ENCODE measurements at places on chromosomes 2 and 18.

GRCh38 chr18:55088000-55088401, 128.7 kb upstream of the CCDC68 start:
- no peak for DNase-seq

DNA sequence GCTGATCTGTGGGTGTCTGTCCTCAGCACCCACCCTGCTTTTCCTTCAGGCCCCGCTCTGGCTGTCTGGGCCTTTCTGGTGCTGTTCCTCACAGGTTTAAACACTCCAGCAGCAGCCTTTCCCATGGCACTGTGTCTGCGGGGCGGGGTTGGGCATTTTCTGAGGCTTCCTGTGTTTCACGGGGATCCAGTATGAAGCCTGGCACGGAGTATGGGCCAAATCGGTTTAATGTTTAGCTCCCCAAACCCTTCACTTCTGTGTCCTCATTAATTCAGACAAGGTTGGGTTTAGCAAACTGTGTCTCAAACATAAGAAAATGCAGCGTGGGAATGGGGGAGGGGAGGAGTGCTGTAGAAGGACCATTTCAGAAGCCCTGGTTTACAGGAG, 44.9 kb downstream of the HPCAL1 start:
- no peak for DNase-seq

GRCh38 chr18:74163019-74163660, 14.8 kb downstream of the TIMM21 start:
- no peak for DNase-seq

- no peak for DNase-seq
These were observed 496 bp downstream of the SUCLG1 start for GRCh38 chr2:84458551-84459017.

GRCh38 chr2:29220506-29221270, 105.5 kb downstream of the CLIP4 start:
- DNase-seq = no peak

DNA sequence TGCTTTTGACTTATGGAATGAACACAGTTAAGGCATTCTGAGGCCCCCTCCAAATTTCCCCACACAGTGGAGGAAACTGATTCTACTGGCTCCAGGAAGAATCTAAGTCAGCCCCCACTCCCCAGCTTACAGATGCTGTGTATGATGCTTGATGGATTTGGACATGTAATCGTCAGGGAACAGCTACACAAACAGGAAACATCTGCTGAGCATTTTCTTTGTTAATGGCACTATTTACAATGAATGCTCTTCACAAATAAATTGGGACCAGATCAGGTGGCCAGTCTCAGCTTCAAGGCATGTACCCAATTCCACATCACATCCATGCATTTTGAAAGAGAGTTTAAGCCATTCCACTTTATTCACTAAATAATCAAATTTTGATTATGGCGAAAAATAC, 562.3 kb downstream of the SOX11 start:
- DNase-seq = no peak

DNA sequence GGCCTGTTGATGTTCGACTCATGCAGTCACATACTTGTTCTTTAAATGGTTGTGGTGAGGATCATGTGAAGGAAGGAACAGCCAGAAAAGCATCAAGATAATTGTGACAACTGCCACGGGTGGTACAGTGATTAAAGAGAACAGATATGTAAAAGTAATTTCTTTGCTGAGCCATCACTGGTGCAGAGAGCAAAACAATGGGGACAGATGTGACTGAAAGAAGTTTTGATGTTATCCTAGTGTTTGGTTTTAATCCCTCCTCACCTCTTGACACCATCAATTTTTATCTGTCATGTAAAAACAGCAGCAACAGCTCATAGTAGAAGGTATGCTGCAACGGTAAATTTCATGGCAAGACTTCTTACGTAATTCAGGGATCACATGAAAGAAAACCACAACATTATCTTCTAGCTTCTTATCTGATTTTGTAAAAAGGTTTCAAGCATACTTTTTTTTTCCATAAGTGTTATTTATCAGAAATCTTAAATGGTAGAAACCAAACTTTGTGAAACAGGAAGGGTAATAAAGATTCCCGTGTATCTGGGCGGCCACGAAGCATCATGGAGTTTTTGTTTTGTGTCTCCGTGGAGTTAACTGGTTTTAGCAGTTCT, 65.2 kb downstream of the PLCL1 start:
- no peak for DNase-seq

DNA sequence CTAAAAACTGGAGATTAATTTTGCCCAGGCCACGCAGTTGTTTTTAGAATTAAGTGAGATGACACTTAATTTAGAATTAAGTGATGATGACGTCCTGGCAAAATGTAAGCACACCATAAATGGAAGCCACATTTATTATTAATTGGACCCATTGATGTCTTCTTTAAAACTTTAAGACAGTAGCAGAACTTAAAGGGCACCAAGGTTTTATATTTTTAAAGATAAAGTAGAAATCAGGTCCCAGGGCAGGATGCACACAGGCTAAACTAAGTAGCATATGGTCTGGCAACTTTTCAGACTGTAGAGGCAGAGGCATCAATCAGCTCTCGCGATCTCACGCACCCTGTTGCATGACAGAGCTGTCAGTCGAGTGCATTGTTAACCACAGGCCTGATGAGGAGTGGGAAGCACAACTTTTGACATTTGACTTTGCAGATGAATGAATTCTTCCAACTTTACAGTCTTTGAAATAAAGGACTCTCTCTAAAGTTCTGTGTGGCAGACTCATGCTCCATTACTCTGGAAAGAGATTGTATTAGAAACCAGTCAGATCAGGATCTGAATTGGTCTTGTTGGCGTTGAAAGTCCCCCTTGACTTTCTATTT, 232.4 kb downstream of the CD226 start:
- no peak for DNase-seq

- DNase-seq = no peak
These were observed 144.6 kb upstream of the L3MBTL4 start for GRCh38 chr18:6559296-6559695.

DNA sequence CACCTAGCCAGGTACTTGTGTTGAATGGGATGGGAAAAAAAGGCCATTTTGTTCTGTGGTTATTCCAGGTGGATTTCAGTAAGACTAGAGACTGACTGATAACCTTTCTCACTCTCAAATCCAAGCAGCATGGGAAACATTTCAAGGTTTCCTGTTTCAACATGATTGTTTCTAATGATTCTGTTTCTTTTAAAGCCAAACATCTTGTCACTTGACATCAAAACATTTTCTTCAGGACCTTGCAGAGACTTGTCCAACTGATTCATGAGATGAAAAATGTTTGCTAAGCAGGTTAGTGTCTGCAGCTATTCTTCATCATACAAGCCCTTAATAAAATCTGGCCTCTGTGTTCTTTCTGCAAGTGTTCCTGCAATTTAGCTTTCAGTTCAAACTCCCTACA, 456.5 kb upstream of the CWC22 start:
- no peak for DNase-seq

GRCh38 chr2:202514732-202515131, 120.0 kb upstream of the FAM117B start:
- no peak for DNase-seq

- no peak for DNase-seq
These were observed 32.0 kb downstream of the FASTKD2 start for GRCh38 chr2:206797376-206797775.

GRCh38 chr2:19857100-19857499, 44.7 kb downstream of the TTC32 start:
- no peak for DNase-seq

DNA sequence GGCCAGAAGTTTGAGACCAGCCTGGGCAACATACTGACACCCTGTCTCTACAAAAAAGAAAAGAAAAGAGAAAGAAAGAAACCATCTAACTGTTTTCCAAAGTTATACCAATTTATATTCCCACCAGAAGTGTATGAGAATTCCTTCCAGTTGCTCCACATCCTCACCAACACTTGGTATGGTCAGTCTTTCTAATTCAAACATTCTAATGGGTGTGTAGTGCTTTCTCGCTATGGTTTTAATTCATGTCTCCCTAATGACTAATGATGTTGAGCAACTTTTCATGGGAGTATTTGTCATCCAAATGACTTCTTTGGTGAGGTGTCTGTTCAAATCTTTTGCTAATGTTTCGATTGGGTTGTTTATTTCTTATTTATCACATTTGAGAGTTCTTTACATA, 10.5 kb upstream of the B3GNT7 start:
- DNase-seq = no peak

DNA sequence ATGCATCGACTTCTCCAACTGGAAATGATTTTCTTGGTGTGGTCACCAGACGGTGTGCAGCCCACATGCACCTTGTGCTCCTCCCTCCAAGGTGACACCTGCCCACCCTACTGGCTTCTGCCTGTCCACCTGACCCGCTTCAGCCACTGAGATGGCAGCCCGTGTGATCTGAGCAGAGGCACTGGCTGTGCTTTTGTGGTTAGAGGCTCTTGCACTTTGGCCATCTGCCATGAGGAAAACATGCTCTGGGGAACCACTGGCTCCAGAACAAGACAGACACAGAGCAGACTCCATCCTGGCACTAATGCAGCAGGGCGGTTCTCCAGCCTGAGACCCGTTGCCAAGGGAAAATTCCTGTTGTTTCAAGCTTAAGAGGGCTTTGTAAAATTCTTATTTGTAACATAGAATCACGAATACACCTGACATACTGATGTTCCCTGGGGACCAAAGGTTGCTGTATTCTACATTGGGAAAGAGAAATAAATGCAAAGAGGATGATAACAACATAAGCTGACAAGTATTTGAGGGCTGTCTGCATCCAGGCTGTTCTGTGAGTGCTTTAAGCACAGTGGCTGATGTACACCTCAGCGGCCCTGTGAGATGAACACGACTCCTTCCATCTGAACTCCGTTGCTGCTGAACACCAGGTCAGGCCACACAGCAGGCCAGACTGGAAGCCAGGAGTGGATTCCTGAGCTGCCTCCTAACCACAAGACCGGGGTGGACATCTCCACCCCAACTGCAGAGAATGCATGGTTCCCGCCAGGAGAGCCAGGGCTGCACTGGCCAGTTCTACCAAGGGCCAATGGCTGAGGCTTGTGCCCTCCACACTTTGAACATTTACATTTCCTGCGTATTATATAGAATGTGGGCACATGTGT, 820.4 kb downstream of the GALR1 start:
- no peak for DNase-seq

DNA sequence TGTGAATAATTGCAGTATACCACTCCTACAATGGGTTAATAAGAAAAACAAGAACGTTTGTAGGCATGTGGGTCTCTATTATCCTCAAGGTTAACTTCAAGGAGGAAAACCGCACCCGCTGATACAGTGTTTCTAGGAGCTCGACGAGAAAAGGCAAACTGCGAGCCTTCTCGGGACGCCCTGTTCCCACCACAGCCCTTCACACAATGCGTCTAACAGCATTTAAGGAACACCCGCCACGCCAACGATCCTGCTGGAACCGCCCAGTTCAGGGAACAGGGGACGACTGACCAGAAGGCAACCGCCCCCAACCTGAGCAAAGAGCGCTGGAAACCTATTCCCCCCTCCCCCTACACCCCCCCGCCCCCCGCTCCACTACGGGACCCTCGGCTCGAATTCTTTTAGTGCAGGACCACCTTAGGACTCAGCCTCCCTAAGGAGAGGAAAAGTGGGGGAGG, 710 bp upstream of the TMSB10 start:
- no peak for DNase-seq

- no peak for DNase-seq
These were observed 8.0 kb upstream of the SPEG start for GRCh38 chr2:219426534-219427136.

- no peak for DNase-seq
These were observed 260.5 kb downstream of the TCF4 start for GRCh38 chr18:55327454-55327853.

GRCh38 chr18:61528961-61529360, 195.7 kb downstream of the CDH20 start:
- no peak for DNase-seq

- DNase-seq = no peak
These were observed 95.1 kb upstream of the SALL3 start for GRCh38 chr18:78884502-78884901.

DNA sequence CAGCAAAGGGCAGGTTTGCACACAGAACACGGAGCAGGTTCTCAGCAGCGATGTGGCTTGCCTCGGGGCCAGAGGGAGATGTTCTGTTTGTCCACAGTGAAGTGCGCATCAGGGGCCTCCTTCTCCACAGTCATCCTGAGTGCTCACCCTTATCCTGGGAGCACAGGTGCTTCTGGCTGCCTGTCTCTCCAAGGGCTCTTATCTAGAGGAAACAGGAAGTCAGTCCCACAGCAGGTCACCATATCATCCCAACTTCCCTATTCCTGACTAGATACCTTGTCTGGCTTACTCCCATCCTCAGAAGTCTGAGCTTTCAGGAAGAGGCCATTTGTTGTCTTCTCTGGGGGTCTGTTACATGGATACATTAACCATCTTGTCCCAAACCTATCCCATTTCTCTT, at the start of gene CD207:
Gene CD207 (minus strand): TSS at position 174 of the 400 bp plus-strand sequence. CDS start 40 bp downstream, at position 134.
- DNase-seq = no peak

GRCh38 chr2:159737917-159738296, 25.6 kb downstream of the MARCHF7 start:
- DNase-seq = no peak

GRCh38 chr2:135664623-135665068, 77.0 kb upstream of the UBXN4 start:
- no peak for DNase-seq

DNA sequence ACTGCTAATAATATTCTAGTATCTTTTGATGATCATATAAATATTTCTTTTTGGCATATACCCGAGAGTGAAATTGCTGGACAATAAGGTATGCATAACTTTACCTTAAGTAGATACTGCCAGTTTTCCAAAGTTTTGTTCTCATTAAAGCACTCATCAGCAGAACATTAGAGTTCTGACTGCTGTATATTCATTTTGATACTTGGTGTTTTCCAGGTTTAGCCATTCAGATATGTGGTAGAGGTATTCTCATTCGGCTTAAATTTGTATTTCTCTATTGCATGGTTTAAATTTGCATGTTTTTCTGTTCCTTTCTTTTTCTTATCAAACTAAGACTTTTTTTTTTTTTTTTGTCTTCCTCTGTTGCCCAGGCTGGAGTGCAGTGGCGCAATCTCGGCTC, 18.2 kb downstream of the CYBRD1 start:
- DNase-seq = no peak

- DNase-seq = no peak
These were observed 119.2 kb downstream of the PRKRA start for GRCh38 chr2:178331474-178332432.

DNA sequence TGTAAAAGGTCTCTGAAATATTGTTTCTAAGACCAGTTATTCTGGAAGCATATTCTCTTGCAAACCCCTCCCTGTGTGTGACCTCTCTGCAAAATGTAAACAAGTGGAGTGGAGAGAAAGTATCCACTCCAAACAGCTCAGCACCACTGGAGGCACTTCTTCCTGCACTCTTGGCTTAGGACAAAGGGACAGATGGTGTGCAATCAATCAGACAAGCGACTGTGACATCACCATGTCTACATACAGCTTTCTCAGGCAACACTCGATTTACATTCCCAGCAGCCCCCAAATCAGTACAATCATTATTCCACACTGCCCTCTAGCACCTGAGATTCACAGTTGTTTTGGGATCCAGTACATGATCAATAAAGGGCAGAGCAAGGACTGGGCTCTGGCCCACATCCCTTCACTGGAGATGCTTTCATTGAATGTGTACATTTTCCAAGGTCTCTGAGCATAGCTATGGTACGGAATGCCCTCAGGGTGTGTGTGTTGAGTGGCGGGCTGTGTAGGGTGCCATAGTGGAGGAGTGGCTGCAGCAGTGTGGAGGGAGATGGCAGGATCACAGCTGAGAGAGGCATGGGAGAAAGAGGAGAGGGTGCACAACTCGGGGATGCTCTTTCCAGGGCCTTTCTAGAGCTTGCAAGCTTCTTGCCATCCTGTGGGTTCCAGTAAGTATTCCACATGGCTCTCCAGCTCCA, 311.8 kb upstream of the ST6GAL2 start:
- no peak for DNase-seq

Data from central memory CD8-positive, alpha-beta T cell (primary cell).